Common myeloid progenitor, CD34-positive (primary cell): ENCODE measurements at places on chromosomes 13 and 19.

DNA sequence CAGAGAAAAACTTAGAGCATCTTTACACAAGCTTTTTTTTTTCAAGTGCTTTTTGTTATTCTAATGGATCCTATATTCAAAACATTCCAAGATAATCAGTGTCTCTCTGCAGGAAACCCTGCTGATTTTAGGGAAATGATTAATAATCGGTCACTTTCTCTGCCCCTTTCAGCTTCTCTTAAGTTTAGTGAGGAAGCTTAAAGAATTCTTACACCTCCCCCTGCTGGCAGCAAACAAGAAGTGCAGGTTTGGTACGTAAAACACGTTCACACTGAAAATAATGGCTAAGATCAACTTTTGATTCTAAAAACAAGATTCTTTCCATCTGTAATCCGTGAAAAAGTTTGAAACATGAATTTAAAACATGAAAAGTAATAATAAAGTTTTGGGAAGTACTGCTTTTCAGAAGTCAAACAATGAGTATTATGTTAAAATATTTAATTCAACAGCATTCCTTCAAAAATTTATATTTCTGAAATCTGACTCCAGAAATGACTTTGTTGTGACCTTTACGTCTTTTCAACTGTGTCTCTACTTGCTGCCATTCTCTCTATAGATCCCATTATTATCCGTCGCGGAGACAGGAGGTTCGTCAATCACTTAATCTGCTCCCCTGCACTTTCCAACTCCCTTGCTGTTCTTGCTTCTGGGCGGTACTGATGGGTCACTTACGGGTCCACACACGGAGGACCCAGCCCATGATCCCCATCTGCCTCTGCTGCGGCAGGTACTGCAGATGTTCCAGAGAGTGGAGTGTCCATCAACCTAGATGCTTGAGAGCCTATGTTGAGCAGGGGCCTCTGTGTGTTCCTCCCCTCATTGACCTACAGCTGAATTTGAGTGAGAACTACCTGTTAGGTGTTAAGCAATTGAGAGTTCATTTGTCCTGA, 203.1 kb upstream of the EDNRB start:
- peak; percentile 84 for DNase-seq

- DNase-seq, result no peak
Observed at GRCh38 chr19:48254529-48254970, 1.2 kb downstream of the CARD8 start.

DNA sequence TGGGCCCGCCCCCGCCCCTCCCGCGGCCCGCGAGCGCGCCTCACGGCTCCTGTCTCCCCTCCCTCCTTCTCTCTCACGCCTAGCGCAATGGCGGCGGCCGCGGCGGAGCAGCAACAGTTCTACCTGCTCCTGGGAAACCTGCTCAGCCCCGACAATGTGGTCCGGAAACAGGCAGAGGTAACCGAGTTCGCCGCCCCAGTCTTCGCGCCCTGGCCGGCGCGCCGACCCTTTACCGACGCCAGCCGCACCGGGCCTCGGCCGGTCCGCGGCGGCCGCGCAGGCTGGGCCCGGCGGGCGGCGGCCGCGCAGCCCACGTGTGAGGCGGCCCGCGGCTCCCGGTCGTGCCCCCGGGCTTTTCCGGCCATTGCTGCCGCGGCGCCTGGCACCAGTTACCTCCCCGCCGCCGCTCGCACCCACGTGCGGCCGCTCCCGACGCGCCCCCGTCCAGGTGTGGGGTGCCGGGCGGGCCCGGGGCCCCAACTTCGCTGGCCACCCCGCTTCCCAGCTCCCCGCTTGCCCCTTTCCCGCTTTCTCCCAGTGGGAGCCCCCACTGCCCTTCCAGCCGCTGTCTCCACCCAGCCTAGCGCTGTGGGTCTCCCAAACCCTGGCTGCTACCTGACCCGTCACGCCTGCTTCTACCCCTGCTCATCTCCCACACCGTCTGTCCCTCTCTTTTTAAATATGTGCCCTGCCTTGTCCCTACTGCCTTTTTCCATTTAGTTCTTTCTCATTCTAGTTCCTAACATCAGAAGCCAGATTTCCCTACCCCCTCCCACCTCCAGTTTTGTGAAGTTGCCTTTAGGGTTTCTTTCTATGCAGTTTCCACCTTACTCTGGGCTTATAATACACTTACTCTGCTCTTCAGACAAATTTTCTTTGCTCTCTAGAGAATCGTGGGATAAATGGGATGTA, 23.4 kb downstream of the IPO5 start:
- DNase-seq, result peak; percentile 24

- DNase-seq, result no peak
Observed at GRCh38 chr19:44574186-44574950, 39.0 kb upstream of the IGSF23 start.

DNA sequence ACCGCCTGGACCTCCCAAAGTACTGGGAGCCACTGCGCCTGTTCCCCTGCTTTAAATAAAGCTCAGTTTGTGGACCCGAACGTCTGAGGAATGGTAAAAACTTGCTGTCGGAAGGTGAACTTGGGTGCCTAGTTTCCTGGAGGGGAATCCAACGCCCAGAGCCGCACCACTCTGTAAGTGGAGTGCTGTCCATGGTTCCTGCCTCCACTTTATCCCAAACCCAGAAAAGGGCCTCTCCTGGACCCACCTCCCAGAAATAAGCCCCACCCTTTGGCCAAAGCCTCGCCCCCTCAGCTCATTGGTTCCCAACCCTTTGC, 2.3 kb downstream of the ANO8 start:
- DNase-seq, result no peak

DNA sequence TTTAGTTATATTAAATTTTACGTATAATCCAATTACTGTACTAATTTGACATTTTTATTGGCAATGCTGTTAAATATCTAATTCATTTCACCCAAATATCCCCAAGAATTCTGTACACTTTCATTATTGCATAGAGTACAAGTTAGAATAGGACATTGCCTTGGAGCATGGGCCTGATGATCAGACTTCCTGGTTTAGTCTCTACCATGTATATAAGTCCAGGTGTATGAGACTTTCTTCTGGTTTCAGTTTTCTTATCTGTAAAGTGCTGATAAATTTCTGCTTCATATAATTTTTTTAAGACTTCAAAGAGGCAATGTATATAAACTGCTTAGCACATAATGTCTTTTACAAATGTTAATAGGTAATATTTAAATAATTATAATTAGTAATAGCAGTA, 179.4 kb downstream of the KLF12 start:
- DNase-seq, result no peak

GRCh38 chr19:35357867-35358573, at the start of gene FFAR3:
Gene FFAR3 (plus strand): TSS chr19:35358460. CDS start chr19:35358891, 431 bp downstream.
- peak; percentile 79 for DNase-seq

DNA sequence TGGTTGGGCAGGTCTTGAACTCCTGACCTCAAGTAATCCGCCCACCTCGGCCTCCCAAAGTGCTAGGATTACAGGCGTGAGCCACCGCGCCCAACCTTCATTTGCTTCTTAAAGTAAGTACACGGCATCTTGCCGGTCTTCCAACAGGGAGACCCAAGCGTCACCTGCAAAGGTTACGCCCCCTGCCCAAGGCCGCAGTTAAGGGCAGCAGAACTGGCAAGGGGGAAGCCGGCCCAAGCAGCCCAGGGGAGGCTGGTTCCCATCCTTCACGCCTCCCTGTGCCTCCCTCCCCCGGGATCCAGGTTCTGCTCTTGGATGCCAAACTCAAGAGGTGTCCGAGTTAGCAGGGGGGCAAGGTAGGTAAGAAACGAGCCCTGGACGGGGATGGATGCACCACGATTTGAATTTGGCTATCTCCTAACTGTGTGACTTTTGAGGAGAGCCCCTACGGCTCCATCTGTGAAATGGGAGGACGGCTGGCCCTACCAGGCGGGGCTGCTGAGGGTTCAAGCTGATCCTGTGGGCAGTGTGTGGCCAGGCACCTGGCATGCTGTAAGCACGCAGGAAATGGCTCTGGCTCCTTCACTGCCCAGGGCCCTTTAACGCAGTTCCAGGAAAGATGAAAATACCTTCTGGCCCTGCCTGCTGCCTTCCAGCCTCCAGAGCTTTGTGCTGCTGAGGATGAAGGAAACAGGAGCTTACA, 9.0 kb downstream of the RFX1 start:
- no peak for DNase-seq

GRCh38 chr13:87941226-87941625, 270.1 kb downstream of the SLITRK5 start:
- DNase-seq, result no peak

- DNase-seq, result peak; percentile 16
Observed at GRCh38 chr19:15450528-15450890, 753 bp upstream of the WIZ start.

DNA sequence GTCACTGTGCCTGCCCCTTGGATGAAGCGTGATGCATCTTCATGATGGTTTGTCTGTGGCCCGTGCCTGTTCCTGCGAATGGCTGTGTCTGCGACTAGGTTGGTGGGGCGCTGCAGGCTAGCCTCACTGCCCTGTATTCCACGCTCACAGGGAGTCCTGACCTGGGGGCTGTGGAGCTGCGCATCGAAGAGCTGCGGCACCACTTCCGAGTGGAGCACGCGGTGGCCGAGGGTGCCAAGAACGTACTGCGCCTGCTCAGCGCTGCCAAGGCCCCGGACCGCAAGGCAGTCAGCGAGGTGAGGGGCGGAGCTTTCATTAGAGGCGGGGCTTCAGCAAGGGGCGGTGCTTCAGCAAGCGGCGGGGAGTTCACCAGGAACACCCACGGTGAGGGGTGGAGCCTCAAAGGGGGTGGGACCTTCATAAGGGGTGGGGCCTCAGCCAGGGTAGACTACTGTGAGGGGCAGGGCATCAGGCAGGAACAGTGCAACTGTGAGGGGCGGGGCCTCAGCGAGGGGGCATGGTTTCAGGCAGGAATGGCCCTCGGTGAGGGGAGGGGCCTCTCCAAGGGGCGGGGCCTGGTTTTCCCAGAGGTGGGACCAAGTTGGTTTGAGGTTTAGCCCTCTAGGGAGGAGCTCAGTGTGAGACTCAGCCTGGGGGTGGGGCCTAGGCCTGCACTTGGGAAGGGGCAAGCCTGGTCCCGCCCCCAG, 17.2 kb downstream of the PKN1 start:
- DNase-seq, result peak; percentile 87

- no peak for DNase-seq
Observed at GRCh38 chr13:46289260-46289955, 77.7 kb downstream of the LRRC63 start.

DNA sequence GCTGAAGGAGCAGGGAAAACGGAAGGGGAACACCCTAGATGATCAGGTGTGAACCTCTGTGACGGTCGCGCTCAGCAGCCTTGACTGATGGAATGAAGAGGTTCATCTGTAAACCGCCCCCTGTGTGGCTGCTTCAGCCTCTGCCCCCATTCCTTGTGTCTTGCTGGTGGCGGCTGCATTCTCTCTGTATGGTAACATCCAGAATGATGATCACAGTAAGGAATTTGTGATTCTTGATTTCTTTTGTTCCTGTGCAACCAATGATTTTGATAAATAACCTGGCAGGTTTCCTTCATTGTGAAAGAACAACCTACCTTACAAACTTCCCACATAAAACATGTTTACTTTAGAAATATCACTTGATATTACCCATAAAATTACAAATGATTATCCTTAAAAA, 118.7 kb upstream of the MCF2L start:
- DNase-seq, result no peak

GRCh38 chr19:50909240-50910070, 1.7 kb downstream of the KLK4 start:
- peak; percentile 38 for DNase-seq

- no peak for DNase-seq
Observed at GRCh38 chr19:41883463-41883820, 458 bp downstream of the ARHGEF1 start.

- peak; percentile 69 for DNase-seq
Observed at GRCh38 chr13:94548821-94549231, 47.1 kb downstream of the TGDS start.

GRCh38 chr19:20664901-20665781, 3.8 kb upstream of the ZNF626 start:
- DNase-seq, result no peak

DNA sequence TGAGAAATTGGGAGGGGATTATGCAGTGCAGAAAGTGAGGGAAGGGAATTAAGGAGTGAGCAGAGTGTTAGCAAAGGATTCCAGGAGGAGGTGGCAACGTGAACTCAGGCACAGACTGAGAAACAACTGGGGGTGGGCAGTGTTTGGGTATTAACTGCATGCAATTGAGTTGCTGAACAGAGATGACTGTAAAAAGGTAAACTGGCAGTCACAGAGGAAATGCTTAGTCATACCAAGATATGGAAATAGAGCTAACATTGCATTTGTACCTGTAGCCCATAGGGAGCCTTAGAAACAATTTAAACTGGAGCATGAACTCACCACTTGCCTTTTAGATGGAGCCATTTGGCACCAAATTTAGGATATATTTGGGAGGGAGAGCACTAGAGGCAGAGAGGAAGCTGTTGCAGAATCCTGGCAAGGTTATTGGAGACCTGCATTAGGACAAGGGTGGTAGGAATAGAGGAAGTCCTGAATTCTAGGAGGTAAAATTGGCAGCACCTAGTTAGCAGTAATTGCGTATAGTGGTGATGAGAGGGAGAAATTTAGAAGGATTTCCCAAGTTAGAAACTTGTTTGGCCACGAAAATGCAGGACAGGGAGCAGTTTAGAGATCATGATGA, 100.6 kb upstream of the FRY start:
- no peak for DNase-seq
